ENCODE measurements at places on chromosomes 6 and 20.

- no peak for DNase-seq
These were observed 87.5 kb downstream of the SH3BGRL2 start for GRCh38 chr6:79718509-79719247.

- DNase-seq = no peak
These were observed 47.9 kb upstream of the CDH4 start for GRCh38 chr20:61204206-61204605.

DNA sequence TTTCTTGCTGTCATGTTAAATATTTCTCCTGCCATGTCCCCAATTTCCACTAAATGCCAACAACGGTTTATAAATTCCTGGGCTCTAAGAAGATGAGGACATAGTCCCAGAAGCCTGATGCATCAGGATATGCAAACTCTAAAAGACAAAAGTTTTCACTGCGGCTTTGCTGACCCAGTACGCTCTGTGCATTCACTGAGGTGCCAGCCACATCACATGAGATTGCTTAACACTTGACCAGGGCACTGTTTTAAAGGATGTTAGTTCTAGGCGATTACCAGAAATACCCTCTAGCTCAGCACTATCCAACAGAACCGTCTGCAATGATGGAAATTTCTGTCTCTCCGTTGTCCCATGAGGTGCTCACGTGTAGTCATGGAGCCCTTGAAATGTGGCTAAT is 19.9 kb upstream of the ADTRP start:
- no peak for DNase-seq

DNA sequence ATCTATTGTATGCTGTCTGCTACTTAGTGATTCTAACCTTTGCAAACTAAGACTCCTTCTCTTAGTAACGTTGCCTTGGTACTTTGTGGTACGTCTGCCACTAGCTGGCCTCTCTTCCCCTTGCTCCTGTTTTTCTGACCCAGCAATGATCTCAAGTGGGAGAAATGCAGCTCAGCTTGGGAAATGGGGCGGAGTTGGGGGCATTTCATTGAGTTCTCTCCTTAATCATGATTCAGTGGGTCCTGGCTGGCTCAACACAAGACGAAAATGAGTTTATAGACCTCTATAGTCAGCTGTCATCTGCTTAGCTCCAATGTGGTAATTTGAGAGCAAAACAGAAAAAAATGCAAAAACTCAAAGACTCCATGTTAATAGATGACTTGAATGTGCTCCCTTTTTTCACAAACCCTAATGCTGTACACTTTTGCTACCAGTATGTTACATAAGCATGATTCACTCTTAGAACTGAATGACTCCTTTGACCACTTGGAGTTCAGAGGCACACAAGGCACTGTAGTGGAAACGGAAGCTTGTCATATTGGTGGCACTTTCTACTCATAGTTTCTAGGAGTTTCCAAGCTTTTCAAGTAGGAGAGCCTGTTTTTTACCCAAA is 55.3 kb upstream of the SOX4 start:
- DNase-seq = no peak

DNA sequence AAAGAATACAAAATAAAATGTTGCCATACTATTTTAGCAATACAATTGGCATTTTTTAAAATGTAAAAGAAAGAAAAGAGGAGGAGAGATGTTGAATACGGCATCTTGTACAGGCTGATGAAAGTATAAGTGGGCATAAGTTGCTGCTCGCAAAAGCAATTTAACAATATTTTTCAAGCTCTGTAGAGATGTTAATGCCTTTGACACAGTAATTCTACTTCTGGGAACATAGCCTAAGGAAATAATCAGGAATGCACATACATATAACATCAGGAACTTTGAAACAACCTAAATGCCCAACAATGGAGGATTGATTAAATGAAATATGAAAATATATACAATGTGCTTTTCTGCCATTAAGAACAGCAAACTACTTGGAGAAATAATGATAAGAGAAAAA is 80.2 kb downstream of the LRRC1 start:
- DNase-seq = no peak

GRCh38 chr6:144722925-144723324 is 437.8 kb downstream of the UTRN start:
- no peak for DNase-seq

DNA sequence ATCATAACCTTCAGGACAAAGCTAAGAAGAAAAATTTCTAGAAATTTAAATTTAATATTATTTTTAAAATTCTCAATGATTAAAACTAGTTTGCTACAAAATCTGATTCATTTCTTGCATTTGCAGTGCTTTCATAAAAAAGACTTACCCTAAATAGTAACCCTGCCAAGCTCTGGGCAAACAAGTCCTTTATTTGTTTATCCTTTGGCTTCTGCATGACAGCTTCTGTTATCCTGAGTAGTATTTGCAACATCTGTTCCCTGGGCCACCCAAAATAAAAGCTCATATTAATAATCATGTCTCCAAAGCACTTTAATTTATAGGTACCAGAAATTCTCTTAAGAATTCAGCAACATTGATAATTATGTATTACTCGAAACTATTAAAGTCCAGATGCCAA is 101.3 kb downstream of the RALGAPA2 start:
- no peak for DNase-seq

- no peak for DNase-seq
These were observed 343.0 kb downstream of the CDKAL1 start for GRCh38 chr6:20877008-20877937.

GRCh38 chr6:143267760-143268159 is 182.7 kb downstream of the ADAT2 start:
- no peak for DNase-seq

DNA sequence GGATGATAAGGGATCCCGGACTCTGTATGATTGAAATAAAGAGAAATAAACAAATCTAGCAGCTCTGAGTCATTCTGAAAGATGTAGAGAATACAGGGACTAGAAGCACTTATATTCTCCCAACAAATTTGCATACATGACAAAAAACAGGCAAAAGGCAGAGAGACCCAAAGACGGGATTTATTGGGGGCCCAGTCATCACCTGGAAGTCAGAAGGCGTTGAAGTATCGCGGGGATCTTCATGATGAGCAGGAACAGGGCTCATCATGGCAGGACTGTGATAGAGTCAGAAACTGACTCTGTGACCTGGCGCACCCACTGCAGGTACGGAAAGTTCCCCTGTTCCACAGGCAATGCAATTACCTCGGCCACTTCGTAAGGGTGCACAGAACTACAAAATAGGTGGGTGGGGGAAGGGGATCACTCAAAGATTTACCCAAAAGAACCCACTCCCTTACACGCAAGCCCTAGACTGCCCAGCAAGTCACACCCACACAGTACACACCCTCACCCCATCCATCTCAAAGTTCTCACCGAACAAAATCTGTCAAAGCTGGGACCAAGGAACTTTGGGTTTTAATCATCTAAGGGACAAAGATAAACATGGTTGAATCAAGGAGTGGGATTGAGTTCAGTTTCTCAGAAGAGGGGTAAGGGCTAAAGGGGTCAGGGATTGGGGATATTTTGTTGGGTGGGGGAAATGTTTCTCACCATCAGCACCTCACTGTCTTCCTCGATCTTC is 1.4 kb downstream of the CUTA start:
- no peak for DNase-seq

Measured in activated gamma-delta T cell treated with anti-CD3 and anti-CD28 coated beads, Interleukin-2, amount 50 U/mL, for 16 hours (primary cell).